ENCODE measurements at places on chromosomes 12 and 14.
A peak's percentile ranks its signal among the peaks of the same experiment; 100 is the strongest.

DNA sequence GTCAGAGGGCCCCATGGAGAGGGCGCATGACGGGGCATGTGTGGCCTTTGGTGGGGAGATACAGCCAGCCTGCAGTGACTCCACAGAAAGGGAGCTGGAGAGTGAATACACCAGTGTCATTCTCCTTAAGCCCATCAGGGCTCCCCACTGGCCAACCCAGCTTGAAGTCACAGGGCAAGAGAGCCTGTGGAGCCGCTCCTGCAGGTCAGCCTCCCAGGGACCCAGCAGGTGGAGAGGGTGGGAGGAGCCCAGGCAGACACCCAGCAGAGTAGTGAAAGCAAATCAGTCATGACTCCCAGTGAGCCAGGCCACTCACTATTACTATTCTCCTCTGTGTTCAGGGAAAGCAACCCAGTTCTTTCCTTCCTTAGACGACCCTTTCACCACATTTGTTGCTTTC, 110.0 kb upstream of the CPM start:
- DNase-seq, result no peak

DNA sequence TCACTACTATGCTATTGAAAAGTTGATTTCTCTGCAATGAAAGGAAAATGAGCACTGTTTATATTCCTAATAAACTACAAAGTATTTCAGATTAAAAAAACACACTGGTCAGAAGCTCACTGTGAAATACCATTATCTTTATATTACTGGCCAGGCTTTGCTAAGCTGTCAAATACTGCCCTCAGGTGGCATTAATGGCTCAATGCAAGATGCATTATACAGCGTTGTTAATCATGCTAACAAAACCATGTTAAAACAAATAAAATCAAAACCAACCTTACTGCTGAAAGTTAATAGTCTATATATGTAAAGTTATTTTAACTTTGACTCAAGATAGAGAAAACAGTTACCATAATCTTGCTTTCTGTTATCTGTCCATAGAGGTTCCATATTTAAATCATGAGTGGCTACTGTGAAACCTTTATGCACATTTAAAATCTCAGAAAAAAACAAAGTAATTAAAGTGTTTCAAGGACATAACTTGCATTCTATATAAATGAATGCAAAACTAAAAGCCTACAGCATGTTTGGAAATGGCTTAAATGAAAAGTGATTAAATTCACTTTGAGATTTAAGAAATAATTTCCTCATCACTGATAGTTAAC, 121.7 kb downstream of the RALGAPA1 start:
- no peak for DNase-seq

DNA sequence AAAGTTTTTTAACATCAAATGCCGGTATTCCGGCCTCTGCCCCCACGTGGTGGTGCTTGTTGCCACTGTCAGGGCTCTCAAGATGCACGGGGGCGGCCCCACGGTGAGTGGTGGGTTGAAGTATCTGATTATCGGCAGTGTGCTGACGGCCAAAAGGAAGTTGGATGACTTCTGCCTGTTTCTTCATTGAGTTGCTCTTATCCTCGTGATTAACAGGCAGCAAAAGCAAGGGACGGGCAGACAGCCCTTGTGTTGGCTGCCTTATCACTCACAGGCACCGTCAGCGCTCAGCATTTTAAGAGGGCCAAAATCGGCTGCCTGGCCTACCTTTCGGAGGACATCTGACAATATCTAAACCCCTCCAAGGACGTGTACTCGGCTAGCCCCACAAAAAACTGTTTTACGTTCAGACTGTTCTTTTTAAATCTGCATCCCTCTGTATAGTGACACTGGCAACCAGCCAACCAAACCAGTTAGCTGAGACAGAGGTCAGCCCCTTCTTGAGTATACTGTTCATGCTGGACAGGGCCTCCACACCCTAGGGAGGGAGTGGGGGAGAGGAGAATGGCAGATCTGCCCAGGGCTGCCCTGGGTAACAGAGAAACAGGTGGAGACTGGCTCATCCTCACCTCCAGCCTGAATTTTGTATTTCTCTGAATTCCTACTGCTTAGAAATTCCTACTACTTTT, 22.9 kb upstream of the AKAP5 start:
- no peak for DNase-seq

- DNase-seq, result peak; percentile 77
These were observed 1.2 kb upstream of the NEMF start for GRCh38 chr14:49853572-49854375.

- no peak for DNase-seq
These were observed 47.3 kb upstream of the PAWR start for GRCh38 chr12:79737875-79738718.

GRCh38 chr12:108241986-108242703, 97.0 kb downstream of the CMKLR1 start:
- DNase-seq, result no peak

DNA sequence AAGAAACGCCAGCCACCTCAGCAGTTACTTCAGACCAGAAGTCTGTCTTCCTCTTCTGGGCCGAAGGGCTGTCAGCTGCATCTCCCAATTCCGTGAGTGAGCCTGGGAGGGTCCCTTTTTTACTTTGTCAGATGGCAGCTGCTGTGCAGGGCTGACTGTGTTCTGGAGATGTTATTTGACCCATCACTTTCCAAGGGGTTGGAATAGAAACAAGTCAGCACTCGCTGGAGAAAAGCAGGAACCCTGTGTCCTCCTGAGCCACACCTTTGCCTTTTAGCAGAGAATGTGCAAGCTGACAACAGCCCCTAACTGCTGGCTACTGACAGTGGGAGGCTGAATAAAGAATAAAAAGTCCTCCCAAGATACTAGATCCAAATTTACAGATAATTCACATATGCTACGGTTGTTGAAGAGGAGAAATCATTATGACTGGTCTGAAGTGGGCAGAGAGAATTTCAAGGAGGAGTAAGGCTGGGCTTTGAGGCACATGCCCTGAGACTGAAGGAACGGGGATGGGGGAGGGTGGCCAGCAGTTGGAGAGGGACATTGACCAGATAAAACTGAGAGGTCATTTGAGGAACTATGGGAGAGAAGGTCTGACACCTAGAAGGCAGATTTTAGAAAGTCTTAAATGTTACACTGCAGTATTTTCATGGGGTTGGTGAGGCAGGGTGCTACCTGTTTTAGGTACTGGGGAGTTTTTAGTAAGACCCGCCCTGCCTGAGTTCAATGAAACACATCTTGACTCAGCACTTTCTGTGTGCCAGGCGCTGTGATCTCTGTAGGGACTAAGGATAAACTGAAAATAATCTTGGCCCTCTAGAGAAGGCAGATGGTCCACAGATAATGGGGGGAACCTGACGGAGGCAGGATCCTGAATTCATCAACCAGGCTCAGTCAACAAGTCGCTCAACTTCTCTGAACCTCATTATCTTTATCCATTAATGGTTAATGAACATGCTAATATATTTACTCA, 27.4 kb downstream of the FAM234B start:
- DNase-seq, result no peak

DNA sequence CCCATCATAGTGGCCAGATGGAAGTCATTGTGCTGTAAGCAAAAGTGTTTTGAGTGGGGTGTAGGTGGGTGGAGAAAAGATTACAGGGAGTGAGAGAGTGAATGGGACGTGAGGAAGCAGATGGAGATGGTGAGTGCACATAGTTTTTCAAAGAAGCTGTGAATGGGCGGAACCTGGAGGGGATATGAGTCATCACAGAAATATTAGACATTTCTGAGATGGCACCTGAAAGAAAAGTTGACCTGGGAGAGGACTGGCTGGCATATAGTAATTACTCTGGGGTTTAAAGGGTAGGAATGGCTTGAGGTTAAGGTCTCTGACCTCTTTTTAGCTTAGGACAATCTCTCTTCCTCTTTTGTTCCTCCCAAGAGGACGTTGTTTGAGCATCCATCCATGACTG, 50.5 kb downstream of the ANO4 start:
- DNase-seq, result no peak

GRCh38 chr14:82626156-82627066, 1092.8 kb upstream of the SEL1L start:
- no peak for DNase-seq

DNA sequence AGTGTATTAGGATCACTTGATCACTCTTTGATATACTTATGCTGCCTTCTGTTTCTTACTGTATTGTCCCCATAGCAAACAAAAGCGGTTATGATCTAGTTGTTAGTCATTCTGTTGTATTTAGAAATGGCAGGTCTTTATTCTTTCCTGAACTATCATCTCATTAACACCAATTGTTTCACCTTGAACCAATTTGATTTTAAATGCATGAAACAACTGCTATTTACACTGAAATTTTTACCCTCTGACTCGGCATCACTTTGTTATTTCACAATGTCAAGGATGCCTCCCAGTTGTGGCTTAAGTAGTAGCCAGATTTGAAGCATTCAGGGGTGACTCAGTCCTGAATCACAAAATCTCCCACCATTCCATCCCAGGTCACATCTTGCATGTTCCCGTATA, 303.5 kb downstream of the EGLN3 start:
- no peak for DNase-seq

- no peak for DNase-seq
These were observed 164.7 kb upstream of the CCND2 start for GRCh38 chr12:4108803-4109345.

- DNase-seq, result no peak
These were observed 25.0 kb downstream of the ERH start for GRCh38 chr14:69373104-69373503.

DNA sequence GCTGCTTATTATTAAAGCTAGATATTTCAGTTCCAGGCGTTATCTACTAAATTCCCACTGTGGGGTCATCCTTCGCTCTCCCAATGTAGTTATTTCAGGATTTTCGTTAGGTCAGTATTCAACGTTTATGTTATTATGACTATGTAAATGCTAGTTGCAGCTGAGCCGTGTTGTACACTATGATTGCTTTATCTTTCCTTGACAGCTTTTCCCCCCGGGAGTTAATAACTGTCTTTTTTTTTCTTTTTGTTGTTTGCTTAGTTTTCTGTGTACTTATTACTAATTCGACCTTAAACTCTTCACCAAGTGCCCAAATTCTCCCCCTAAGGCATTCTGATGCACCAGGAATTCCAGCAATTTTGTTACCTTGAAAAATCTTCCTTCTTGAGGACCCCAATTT, 48.5 kb downstream of the SUDS3 start:
- no peak for DNase-seq

DNA sequence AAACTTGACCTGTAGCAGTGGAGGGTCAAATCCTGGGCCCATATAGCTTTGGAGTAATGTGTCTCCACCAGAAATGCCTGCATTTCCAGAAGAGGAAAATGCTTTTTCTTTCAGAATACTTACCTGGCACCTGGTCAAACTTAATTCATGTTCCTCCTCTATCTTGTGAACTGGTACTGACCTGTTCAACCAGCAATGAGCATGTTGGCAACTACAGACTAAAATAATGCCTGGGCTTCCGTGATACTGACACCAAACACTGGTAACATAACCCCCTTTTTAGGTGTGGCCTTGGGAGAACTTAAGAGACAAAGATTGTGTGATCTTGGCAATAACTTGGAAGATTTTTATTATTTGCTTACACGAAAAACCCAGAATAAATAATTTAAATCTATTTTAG, 23.8 kb upstream of the MGST1 start:
- DNase-seq, result no peak

DNA sequence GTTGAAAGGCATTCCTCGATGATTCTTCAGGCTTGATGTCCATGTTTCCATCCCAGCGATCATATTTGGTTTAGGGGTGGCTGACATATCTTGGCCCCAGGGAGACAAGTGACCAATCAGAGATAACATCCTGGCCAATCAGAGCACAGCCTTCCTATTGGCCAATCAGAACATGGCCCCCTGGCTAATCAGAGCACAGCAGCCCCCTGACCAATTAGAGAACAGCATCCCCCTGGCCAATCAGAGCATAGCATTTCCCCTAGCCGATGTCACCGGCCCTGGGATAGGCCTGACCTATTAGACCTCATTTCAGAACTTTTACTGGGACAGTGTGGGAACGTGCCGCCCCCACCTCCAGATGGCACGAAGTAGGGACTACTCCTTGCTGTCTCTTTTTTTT, 182.2 kb downstream of the AACS start:
- no peak for DNase-seq

GRCh38 chr12:121534495-121535148, 46.2 kb downstream of the KDM2B start:
- DNase-seq, result no peak
